ENCODE measurements at places on chromosomes 11 and 22. TPM values are rescaled to one million over a fixed set of nuclear protein-coding genes. Genes with fewer than 3 reads are reported as not detected.

TPBGL gene
- 0.05 TPM for total RNA-seq

EHF gene
- 16.0 TPM for total RNA-seq

RFPL1 gene
- total RNA-seq, result not detected

CATSPER1 gene
- total RNA-seq, result not detected

OR51I1 gene
- total RNA-seq, result not detected

NXPE1 gene
- total RNA-seq, result not detected

Measured in smooth muscle cell of the umbilical artery (primary cell).